Activated CD4-positive, alpha-beta T cell treated with anti-CD3 and anti-CD28 coated beads, Interleukin-2, amount 50 U/mL, for 1 hour (primary cell): ENCODE measurements at places on chromosomes 7 and 10.
A peak's percentile ranks its signal among the peaks of the same experiment; 100 is the strongest.

DNA sequence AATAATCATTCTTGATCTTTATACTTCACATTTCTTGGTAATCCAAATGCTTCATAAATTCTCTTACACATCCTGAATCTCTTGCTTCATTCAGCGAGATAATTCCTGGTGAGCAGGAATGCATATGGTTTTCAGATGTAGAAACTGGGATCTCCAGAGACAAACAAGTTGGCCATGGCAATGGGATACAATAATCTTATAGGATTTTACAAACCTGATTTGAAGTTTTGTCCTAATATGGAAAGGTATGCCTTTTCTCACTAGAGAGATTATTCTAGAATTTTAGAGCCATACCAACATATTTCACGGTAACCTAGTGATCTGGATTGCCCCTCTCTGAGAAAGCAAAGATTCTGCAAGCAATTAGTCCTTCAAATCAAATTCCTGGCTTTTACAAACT, 13.1 kb upstream of the TRDMT1 start:
- DNase-seq: no peak

- DNase-seq: no peak
These were observed 2.0 kb upstream of the HOXA3 start for GRCh38 chr7:27154369-27154768.

DNA sequence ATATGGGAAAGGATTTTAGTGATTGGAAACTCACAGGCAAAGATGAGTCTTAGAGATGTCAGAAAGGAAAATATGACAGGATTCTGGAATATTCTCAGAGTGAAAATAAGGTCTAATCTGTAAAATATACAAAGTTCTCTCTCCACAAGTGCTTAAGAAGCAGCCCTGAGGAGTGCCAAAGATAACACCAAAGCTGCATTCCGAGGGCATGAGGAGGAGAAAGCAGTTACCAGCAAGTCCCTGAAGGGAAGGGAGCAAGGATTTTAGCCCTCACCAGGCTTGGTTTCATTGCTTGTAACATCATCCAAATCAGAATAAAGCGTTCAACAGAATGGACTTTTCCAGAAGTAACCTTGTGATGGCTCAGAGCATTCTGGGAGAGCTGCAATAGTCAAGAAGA, 31.4 kb upstream of the DLX6 start:
- DNase-seq: no peak

- peak; percentile 62 for DNase-seq
These were observed 604 bp downstream of the MXI1 start for GRCh38 chr10:110207805-110208613.

DNA sequence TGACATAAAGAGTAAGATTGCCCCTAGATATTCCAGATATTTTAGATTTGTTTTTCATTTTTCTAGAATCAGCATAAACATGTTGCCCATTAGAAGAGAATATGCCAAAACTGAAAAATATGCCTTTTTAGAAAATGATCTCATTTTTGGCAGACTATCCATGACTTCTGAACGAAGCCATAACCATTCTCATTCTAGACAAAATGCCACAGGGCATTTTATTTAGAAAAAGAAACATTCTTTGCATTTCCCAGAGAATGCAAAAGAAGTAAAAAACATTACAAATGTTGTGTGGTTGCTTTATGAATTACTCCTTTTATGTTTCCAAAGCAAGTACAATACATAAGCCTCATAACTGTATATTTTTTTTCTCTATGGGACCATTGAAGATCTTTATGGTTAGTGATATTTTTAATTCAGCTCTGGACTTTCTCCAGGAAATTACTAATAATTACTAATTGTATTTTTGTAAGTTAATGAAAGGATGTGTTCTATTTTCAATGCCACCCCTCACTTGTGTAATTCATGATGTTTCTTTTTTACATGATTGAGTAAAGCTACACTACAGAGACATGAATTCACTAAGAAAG, 109.6 kb upstream of the SEM1 start:
- DNase-seq: no peak
